Activated CD4-positive, alpha-beta T cell treated with anti-CD3 and anti-CD28 coated beads, Interleukin-2, amount 50 U/mL, for 1 hour (primary cell): ENCODE measurements at places on chromosomes 2 and 18.

DNA sequence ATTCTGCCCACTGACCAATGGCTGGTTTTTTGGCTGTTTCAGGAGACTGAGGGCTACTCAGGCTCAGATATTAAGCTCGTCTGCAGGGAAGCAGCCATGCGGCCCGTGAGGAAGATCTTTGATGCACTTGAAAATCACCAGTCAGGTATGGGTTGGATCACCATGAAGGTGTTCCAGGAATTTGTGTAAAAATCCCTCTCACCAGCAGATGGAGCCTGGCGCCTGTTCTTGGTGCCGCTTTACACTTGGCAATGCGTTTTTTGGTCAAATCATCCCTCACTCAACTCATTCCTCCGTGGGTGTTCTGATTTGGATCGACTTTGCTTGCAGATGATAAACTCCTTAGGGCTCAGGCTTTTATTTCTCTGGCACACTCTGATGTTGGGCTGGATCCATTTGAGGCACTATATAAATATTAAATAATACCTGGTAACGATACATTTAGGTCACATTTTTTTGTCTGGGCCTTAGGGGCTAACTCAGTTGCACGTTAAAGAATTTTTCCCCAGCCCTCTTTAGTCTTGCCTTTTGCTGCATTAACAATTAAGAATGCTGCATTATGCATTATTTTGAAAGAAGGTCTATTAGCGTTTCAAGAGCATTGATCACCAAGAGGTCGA, 50.0 kb downstream of the HDHD2 start:
- peak; percentile 55 for DNase-seq

DNA sequence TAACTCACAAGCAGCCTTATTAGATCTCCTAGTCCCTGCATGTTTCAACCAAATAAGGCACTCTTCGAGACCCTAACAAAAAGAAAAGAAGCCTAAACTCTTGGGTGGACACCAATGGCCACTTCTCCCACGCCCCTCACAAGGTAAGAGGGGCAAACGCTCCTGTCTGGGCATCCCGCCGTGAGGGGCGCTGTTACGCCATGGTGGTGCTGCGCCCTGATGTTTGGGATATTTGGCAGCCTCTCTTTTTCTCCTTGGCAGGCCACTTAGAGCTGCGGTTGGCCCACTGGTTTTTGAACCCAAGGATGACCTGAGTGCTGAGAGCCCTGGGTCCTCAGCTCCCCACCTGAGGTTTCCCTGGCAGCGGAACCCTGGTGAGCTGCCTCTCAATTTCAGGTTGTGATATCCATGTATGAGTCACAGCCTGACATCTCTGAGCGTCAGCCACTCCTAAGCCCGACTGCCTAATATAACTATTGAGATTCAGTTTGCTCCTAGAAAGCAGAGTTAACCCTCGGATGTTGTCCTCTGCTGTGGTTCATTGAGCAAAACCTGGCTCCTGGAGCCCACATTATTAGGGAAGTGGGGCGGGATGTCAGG, 103.3 kb downstream of the COL6A3 start:
- DNase-seq = no peak

DNA sequence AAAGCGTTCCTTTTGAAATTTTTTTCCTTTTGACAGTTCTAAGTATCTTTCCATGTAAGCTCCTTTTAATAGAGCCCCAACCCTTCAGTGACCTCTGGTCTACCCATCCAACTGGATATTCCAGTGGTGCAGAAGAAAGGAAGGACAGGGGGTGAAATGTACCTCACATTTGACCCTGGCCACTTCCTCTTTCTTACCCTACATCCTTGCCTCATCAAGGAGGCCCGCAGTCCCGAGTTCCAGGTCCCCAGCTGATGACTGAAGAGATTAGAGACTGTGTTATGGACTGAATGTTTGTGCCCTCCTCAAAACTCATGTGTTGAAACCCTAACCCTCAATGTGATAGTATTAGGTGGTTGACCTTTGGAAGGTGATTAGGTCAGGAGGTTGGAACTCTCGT, 158.1 kb downstream of the RBM43 start:
- DNase-seq = no peak

DNA sequence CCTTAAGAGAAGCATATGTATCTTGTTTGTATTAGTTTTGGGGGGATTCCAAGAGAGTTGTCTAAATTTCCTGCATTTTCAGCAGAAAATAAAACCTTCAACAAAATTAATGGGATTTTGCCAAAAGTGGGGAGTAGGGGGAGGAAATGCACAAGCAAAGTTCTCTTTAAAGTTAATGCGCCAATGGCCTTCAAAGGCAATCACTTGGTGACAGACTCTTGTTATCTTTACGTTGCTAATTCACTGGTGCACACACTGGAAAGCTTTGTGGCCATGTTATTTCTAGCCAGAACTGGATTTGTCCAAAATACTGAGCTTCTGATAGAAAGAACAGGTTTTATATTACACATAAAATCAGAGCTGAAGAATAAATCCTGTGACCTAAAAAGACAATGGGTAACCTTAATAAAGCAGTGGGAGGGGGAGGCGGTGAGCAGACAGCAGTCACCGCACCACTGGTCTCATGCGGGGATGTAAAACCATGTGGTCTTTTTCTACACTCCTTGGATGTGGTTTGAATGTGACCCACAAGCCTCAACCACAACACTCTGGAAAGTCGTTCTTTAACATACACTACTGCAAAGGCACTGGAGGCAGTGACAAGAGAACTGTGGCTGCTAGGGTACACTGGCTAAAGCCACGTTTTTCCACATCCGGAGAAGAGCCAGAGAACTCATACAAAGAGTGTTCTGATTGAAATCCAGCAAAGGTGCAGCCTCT, 176.9 kb upstream of the SMAD7 start:
- DNase-seq = no peak

DNA sequence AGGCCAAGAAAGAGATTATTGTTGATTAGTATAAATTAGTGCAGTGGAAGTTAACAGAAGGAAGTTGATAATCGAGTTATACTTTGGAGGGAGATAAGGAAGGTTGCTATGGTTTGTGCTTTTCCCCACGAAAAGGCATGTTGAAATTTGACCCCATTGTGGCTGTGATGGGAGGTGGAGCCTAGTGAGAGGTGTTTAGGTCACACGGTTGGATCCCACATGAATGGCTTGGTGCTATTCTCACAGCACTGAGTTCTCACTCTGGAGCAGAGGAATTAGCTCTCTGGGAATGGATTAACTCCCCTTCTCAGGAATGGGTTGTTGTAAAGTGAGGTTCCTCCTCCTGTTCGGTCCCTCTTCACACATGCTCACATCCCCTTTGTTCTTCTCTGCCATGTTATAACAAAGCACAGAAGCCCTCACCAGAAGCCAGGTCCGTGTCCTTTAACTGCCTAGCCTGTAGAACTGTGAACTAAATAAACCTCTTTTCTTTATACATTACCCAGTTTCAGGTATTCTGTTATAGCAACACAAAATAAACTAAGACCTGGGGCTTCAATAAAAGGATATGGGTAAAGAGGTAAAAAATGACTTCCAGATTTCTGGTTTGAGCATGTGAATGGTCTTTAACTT, 21.9 kb downstream of the PIGN start:
- DNase-seq = no peak

GRCh38 chr2:95375532-95376150, 26.9 kb upstream of the FAHD2A start:
- no peak for DNase-seq

DNA sequence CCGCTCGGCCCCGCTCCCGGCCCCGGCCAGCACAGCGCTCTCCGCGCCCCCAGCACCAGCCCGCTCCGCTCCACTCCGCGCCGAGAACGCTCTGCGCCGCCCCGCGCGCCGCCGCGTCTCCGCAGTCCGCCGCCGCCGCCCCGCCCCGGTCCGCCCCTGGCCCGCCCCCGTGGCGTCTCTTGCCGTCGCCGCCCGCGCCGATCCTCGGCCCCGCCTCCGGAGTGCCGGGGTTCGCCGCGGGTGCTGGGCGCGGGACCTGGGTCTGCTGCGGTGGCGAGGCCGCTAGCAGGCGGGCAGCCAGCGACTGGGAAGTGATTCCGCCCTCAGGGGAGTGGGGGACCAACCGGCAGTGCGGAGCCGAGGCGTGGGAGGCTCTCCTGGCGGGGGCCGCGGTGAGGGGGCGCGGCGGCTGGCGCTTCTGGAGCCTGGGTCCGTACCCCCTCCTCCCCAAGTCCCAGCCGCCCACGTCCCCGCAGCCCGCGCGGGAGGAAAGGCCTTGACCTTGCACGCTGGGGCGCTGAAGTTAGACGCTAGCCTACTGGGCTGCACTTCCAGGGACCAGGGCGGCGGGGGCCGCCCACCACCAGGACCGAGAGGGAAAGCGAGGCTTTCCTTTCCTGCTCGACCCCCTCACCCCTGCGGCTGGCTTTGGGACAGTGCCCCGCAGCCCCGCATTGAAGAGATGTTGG, at the start of gene HS6ST1:
TSS of gene HS6ST1 (minus strand) at position 93 of the 689 bp plus-strand sequence. CDS start 305 bp downstream, outside the sequence.
- DNase-seq = peak; percentile 88

DNA sequence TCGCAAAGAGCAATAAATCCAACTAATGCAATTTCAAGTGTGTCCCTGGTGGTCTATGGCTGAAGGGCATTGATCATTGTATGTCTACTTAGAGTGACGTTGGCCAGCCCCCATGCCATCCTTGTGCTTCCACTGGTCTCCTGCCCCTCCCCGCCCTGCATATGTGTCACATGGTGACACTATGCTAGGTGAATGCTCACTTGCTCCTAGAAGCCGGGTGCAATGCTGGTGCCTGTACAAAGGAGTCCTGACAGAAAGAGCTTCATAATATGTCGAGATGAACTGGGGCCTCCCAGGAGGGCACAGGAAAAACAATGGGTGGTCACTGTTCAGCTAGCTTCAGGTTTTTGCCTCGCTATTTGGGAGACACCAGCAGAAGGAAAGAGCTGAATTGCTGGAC, 5.9 kb upstream of the TRABD2A start:
- no peak for DNase-seq
